T-helper 2 cell treated with Interferon-gamma antibody and Interleukin-4, amounts not matched to agents 5 μg/mL and 100 μg/mL, for 36 hours (primary cell): ENCODE measurements at places on chromosomes 11 and 22.

DNA sequence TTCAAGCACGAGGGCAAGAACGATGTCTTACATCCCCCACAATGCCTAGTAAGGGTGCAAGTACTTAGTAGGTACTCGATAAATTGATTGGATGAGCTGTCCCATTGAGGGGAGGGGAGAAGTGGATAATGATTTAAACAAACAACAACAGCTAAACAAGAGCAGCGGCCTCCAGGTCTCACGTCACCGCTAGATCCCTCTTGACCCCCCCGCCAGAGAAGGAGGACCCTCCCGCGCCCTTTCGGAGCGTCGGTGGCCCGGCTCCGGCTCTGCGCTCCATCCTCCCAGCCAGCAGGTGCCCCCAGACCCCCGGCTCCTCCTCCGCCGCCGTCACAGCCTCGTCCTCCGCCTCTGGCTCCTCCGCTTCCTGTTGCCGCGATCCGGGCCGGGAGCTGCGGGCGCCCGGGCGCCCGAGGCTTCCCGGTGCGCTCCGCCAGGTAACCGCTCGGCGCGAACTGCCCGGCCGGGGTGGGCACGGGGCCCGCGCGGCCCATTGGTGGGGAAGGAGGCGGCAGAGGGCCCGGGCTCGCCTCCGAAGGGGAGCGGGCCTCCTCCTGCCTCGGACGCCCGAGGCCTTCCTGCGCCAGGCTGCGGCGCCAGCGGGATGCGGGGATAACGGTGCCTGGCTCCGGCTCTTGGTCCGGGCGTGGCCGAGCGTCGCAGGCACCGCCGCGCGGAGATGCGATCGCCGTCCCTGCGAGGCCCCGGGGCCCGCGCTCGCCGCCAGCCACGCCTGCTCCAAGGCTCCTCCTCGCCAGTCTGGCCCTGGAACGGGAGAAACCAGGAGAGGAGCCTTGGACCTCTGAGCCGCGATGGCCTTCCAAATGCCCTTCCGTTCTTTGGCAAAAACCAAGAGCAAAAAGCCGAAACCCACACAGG is at the start of gene TLCD5:
TLCD5 (plus strand) TSS at position 368 of the 879 bp plus-strand sequence. CDS start 2,143 bp downstream, outside the sequence.
- no peak for DNase-seq

DNA sequence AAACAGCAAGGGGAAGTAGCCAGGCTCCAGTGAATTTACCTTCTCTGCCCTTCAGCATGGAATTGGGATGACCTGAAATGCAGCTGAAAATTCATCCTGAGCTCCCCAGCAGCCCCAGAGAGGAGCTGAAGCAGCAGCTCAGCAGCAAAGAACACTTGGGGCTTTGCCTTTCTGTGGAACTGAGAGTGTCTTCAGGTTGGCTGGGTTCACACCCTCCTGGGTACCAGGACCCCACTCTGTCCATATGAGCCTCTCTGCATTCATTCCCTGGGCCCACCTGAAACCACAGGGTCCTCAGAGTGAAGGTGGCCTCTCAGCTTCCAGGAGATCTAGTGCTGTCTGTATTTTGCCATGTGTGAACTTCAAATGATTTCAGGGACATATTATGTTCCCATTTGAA is 429.2 kb downstream of the MN1 start:
- no peak for DNase-seq

DNA sequence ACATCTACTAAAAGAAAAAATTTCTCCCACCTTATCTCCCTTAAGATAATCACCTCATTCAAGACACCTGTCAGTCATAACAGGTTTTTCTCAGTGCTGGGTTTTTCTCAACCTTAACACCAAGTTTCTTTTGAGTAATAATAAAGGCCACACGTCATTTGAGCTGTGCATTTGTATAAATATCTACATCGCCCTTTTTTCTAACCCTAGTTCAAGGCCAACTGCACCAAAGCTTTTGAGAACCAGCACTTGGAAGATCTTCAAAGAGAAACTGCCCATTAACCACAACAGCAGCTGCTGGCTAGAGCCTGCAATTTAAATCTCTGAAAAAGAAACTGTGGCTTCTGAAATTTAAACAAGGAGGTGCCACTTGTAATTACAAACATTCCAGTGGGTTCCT is 6.9 kb downstream of the CADM1 start:
- no peak for DNase-seq

DNA sequence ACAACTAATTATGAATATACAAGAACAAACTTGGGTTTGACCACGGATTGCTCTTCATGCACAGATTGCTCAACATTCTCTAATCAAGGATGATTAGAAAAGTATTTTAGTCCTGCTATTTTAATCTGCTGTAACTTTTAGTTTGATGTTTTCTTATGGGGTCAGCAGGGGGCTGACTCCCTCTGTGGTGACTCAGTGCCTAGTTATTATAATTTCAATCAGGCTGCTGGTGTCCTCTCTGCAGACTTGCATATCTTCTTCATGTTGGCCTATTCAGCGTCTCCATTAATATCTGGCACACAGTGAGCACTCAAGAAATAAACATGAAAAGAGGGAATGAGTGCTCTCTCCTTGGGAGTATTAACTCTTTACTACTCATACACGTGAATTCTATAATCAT is 223.8 kb upstream of the DDI1 start:
- DNase-seq: no peak

DNA sequence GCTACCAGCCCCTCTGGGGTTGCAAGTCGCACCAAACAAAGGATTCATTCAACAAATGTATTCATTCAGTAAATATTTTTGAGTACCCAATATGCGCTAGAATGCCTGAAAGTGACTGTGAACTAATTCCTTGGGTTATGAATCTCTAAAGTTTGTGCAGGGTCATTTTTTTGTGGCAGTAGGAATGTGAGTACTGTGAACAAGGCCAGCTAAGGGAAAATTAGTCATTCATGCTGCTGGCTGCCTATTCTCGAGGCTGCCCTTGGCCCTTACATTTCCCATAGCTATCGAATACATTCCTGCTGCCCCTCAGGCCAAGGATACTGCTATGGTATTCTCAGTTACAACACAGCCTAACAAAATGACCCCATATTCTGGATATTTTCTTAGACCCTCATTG is 141.6 kb downstream of the TRPC6 start:
- no peak for DNase-seq

DNA sequence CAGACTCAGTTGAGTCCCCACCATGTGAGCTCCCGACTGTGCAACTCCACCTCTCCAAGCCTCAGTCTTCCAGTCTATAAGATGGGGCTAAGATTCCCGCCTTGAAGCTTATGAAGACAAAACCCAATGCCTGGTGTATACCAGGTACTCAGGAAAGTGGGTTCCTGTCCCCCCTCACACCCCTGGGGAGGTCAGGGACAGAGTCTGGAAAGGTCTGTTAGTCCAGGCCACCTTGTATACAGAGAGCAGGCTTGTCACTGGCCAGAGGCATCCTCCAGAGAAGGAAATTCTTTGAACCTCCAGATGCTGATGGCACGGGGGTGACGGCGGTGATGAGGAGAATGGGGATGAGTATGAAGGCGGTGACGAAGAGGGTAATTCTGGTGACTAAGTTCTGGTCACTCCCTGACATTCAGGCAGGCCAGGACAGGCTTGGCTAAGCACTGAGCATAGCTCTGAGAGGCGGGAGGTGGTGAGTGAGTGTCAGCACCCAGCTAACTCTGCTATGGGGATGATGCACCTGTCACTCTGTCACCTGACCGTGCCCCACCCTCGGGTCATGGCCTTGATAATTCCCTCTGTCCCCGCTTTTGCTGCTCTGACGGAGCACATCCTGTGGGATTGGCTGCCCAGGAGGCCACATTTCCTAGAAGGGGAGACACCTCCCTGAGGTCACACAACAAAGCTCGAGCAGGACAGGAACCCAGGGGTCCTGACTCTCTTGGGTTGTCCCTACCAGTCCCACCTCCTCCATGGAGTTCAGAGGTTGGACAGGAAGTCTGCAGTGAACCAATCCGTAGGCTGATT is 30.9 kb upstream of the CSNK1E start:
- peak; percentile 3 for DNase-seq

DNA sequence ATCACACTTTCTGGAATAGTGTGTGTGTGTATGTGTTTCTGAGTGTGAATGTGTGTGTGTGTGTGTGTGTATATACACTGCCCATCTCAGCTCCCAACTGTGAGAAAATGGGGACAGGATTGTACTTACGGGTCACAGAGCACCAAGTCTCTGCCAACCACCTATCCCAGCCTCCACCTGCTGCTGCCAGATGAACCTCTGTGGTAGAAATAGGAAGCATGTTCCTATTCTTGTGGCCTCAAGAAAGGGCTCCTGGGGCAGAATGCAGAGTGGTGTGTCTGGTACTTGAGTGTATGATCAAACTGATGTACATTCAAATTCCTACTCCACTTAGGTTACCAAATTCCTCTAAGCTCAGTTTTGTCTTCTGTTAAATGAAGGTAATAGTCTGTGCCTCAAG is 14.6 kb downstream of the UBASH3B start:
- no peak for DNase-seq

- peak; percentile 60 for DNase-seq
These were observed 13.8 kb downstream of the TOM1 start for GRCh38 chr22:35313311-35314121.

- DNase-seq: no peak
These were observed 7.3 kb downstream of the TOP3B start for GRCh38 chr22:21975273-21975672.

DNA sequence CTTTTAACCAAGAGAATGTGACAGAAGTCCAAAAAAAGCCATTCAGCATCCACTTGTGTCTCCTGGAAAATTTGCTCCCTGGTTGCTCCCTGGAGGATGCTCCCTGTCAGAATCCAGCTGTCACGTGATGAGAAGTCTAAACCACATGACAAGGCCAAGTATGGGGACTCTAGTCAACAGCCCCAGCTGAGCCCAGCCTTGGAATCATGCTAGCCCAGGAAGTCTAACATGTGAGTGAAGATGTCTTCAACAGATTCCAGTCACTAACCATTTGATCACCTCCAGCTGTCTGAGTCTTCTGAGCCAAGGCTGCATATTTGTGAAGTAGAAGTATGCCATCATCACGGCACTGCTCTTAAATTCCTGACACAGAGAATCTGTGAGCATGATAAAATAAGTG is 4.2 kb downstream of the OR56B4 start:
- DNase-seq: no peak

- DNase-seq: peak; percentile 34
These were observed 49.3 kb upstream of the CLPB start for GRCh38 chr11:72483412-72484186.

GRCh38 chr11:1074244-1075221 is at the start of gene MUC2:
TSS of gene MUC2 (plus strand) at chr11:1074874.
- no peak for DNase-seq

DNA sequence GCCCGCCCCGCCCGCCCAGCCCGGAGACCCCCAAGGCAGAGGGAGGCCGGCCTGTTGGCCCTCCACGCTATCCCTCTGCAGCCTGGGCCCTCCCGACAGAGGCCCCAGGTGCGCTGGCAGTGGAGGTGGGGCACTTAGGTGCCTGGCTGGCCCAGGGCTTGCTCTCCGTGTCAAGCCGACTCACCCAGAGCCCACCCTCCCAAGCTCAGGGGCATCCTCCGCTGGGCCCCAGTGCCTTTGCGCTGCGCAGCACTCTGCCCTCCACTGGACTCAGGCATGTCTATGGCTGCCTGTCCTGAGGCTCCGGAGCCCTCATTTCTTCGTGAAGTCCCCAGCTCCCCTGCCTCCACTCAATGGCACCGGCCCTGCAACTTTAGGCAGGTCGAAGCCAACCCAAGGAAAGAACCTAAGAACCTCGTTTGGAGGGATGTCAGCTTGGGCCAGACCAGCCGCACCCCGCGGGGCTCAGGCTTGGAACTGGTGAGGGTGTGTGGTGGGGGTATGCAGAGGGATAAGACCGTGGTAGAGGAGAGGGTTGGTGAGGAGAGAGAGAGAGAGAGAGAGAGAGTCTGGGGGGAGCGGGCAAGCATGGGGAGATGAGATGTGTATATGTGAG is 6.1 kb downstream of the SMIM45 start:
- DNase-seq: no peak

GRCh38 chr11:130300567-130300966 is 14.2 kb downstream of the ZBTB44 start:
- DNase-seq: no peak

- DNase-seq: no peak
These were observed 101.8 kb downstream of the TRIM44 start for GRCh38 chr11:35764417-35764816.

- DNase-seq: no peak
These were observed 84.9 kb downstream of the ATXN10 start for GRCh38 chr22:45756558-45756957.

DNA sequence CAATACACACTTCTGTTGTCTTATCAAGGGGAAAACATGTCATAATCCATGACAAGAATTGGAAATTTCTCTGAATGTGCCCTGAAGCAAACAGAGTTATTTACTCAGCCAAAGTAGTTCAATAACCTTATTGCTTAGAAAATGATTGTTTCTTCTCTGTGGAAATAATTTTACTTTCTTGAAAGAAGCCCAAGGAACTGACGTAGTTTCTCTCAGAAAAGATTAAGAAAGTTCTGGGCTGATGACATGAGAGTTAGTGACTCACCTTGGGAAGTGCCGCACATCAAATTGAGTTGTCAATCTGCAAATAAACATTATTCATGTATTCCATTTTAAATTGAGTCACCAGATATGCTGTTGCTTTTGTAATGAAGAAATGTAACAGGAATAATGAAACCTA is 418.6 kb upstream of the LRRC4C start:
- DNase-seq: no peak

DNA sequence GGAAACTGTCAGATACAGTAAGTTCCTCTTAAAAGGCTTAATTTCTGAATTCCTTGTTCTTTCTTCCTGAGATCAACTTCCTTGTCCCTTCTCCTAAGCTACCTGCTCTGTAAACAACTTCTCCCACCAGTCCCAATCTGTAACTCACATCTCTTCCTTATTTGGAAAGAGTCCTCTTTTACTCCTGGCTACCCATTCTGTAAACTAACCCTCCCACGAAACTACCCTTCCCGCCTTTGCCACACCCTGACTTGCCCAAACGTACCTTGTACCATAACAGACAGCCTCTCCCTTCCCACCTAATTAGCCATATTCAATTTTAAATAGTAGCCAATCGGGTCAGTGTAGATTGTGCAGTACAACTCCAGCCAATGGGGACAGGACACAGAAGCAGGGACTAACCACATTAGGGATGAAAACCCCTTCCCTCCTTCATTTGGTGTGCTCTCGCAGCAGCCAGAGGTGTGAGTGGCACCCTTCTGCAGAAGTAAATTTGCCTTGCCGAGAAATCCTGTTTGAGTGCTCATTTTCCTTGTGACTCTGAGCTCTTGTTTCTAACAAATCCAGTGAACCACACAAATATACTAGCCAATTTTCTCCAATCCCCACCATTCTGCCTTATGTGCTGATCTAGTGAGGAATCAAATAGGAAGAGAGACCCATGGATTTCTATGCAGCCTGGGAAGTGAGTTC is 49.5 kb downstream of the ZNF280B start:
- no peak for DNase-seq

DNA sequence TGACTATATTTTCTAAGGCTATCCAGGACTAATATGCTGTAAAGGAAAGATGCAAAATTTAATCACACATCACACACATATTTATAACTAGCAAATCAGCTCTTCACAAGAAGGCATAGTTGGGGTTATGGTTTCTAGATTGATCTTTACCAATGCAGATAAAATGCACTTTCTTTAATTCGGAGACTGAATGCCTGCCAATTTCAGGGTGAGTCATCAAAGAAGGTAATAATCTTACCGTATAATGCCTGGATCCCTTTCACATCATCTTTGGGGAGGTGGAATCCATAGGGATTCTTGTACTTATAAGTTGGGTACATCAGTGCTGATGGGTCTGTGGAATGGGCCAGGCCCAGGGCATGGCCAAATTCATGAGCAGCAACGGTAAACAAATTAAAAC is 16.4 kb downstream of the MMP20 start:
- no peak for DNase-seq
